ENCODE measurements at places on chromosomes 3 and 15.

DNA sequence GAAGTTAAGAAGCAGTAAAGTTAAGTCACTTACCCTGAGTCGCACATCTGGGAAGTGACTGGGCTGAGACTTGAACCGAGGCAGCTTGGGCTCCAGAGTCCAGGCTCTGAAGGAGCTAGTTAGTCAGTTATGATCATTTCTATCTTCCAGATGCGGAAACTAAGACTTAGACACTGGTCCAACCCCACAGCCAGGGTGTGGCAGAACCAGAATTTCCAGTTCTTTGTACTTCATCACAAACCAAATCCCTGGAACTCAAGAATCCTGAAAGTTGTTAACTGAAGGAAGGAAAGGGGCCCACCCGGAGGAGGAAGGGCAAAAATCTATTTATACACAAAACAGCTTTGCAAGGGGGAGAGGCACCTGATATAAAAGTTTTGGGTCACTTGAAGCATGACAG is 389.9 kb downstream of the SHQ1 start:
- no peak for DNase-seq

- DNase-seq: no peak
Measured at GRCh38 chr15:41566121-41566885, 7.3 kb downstream of the TYRO3 start.

- no peak for DNase-seq
Measured at GRCh38 chr3:64369390-64369789, 144.1 kb upstream of the PRICKLE2 start.

DNA sequence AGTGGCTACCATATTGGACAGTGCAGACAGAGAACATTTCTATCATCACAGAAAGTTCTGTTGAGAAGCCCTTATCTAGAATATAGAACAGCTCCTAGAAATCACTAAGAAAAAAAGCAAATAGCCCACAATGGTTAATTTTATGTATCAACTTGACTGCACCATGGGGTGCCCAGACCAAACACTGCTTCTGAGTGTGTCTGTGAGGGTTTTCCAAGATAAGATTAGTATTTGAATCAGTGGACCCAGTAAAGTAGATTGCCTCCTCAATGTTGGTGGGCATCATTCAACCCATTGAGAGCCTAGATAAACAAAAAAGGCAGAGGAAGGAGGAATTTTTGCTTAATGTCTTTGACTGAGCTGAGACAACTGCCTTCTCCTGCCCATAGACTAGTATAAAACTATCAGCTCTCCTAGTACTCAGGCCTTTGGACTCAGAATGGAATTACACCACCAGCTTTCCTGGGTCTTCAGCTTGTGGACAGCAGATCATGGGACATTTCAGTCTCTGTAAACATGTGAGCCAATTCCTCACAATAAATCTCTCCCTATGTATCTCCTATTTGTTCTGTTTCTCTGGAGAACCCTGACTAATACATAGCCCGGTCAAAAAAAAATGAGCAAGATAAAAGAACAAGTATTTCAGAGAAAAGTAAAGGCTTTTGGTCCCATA is 55.9 kb upstream of the OXTR start:
- no peak for DNase-seq

- no peak for DNase-seq
Measured at GRCh38 chr3:131388490-131388799, 6.9 kb downstream of the NUDT16 start.

GRCh38 chr3:150083655-150084042 is 113.0 kb upstream of the PFN2 start:
- no peak for DNase-seq

DNA sequence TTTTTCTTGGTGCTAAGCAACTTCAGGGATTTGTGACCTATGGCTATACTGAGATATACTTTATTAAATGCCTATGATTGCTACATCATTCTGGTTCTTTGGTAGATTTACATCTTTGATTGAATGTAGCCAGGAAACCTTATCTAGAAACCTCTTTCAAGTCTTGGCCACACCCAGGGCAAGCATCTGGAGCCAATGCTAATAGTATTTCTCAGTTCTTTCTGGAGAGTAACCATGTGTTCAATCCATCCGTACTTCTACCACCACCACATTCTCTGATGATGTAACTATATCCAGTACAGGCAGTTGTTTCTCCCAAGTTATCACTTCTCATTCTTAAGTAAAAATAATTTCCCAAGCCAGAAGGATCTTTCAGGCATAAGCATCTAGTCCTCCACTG is 69.0 kb downstream of the NME9 start:
- DNase-seq: no peak

- DNase-seq: no peak
Measured at GRCh38 chr15:76861815-76862397, 43.2 kb downstream of the SCAPER start.

- DNase-seq: peak; percentile 67
Measured at GRCh38 chr3:49017971-49018706, at the start of gene DALRD3. Gene DALRD3, minus strand, starts transcription at chr3:49018580. Its CDS starts 16 bp downstream, at chr3:49018564.

- no peak for DNase-seq
Measured at GRCh38 chr15:85910834-85911233, 116.1 kb upstream of the KLHL25 start.

DNA sequence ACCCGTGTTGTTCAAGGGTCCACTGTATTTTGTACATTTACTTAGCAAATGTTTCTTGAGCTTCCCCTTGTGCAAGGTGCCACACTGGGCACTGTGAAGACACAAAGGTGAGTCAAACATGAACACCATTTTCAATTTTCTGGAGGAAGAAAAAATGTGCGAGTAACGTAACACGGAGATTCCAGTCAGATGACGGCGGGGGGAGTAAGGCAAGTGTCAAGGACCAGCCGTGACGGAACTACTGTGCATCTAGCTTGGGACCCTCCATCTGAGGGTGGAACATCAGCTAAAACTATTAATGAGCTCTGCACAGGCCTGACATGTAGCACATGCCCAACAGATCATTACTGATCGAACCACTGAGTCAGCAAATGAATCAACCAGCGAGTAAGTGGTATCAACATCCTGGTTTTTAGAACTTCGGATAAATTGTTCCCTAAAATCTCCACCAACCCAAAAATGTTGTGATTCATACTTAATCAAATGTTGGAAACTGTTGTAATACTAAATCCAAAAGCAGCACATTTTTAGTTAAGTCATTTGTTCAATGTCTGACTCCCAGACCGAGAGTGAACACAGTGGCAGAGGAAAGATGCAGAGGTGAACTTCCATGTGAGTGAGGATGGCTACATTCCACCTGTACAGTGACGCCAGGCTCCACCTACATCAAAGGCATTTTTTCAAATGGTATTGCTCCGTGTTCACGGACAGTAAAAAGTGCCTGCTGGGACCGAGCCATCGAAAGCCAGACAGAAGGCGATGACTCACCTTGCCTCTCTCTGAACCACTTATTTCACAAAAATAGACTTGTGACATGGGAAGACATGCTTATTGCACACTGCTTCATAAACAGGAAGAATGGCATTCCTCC is 172.2 kb downstream of the ATP10A start:
- DNase-seq: no peak

- DNase-seq: no peak
Measured at GRCh38 chr15:73996267-73996666, 1.8 kb downstream of the PML start.

DNA sequence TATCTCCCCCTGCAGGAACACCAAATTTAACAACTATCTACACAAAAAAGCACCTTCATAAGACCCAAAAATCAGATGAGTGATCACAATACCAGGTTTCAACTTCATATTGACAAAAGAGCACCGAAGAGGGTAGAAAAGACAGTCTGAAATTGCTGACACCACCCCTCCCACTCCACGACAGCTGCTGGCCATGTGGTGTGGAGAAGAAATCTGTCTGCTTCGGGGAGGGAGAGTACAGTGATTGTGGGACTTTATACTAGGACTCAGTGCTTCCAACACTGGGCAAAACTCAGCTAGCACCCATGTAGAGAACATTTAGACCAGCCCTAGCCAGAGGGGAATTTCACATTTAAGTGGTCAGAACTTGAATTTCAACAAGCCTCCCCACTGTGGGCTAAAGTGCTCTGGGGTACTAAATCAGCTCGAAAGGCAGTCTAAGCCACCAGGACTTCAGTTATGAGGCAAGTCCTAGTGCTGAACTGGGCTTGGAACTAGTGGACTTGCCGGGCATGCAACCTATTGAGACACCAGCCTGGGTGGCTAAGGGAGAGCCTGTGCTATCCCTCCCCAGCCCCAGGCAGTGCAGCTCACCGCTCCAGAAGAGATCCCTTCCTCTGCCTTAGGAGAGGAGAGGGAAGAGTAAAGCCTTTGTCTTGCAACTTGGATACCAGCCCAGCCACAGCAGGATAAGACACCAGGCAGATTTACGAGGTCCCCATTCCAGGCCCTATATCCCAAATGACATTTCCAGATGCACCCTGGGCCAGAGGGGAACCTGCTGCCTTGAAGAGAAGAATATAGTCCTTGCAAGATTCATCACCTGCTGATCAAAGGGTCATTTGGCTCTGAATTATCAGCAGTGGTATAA is 44.6 kb upstream of the POU1F1 start:
- no peak for DNase-seq

DNA sequence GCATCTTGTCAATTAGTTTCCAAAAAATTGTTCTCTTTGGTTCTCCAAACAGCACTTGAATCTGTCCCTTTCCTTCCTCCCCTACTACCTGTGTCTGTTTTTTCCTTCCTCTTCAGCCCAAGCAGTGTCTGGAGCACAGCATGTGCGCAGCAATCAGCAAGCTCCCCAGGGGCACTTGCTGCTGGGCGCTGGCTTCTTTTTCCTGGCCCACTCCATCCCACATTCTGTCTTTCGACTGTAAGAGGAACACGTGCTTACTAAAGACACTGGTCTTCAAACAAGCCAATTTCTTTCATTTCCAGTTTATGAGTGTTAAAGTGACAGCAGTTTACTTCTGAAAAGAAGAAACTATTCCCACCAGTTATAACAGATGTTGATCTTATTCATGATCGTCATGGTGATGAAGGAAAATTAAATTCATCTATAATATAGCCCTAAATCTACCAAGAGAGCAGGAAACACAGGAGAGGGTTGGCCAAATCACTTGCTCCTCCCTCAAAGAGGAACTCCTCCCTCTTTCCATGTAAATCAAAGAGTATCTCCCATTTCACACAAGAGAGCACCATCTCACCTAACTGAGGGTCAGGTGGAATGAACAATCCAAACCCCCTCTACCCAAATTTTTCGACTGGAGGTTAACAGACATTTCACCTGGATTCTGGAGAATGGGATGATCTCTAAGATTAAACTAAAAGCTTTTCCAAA is 115.4 kb downstream of the IGF2BP2 start:
- DNase-seq: no peak

- no peak for DNase-seq
Measured at GRCh38 chr15:92503889-92504288, 110.2 kb downstream of the ST8SIA2 start.

DNA sequence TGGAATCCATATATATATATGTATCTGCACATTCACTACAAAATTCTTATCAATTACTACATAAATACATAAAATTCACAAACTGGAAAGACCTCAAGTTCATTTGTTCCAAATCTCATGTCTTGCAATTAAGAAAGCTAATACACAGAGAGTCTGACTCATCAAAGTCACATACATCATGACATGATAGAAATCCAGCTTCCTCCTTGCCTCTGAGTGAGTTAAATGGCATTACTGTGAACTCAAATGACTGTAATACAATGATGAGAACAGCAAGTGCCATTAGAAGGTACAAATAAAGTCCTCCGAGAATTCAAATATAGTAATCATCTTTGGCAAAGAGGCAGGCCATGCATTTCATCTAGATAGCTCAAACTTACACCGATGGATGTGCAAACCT is 55.1 kb upstream of the AGTR1 start:
- DNase-seq: no peak

DNA sequence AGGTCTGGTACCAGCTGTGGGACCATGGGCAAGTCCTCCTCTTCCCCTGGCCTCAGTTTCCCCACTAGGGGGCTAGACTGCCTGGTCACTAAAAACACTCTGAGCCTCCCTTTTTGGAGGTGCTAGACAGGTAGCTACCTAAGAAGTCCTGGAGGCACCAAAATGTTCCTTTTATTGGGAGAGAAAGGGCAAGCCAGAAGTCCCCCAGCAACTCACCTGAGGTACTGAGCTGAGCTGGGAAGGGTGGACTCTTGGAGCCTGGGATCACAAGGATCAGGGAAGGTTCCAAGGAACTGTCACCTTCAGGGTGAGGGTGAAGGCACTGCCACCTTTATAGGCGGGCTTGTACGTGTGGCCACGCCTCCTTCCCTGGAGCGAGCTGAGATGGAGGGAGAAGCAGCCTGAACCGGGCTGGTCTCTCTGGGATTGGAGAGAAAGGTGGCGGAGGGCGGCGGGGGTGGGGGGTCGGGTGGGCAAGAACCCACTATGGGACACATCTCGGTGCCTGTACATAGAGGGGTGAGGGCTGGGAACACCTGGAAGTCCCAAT is at the start of gene CYP1A1:
CYP1A1 (minus strand) TSS at position 304 of the 550 bp plus-strand sequence. CDS start 2,431 bp downstream, outside the sequence.
- peak; percentile 60 for DNase-seq

DNA sequence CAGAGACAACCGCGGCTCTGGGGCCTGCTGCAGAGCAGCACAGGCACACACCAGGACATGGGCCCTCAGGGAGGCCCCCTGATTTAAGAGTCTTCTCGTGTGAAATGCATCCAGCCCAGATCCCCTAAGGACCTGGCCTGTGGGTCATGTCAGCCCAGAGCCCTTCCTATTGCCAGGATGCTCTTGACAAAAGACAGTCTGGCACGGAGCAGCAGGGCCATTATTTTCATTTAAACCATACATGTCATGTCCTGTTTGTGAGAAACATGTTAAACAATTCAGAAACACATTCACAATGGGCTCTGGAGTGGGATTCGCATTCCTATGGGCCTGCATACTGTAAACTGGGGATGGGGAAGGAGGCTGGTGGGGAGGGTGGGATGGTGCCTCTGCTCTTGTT is 367.4 kb upstream of the WNT5A start:
- no peak for DNase-seq

DNA sequence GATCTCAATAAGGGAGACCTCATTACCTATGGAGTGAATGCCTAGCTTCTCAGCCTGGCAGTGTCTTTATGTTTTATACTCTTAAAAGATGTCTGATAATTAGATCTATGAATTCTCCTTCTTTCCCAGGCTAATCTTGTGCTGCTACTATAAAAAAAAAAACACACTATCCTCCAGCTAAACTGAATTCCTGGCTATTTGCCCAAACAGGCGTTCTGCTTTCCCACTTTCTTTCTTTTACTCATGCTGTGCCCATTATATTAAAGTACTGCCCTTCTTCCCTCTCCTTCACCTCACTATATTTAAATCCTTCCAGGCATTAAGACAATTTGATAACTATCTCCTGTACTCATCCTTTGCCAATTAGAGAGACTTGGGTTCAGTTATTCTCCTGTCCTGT is 1134.9 kb downstream of the ROBO2 start:
- DNase-seq: no peak

GRCh38 chr15:98422130-98422478 is 226.2 kb upstream of the IGF1R start:
- DNase-seq: no peak

- DNase-seq: no peak
Measured at GRCh38 chr15:66126031-66126441, 127.5 kb downstream of the MEGF11 start.

DNA sequence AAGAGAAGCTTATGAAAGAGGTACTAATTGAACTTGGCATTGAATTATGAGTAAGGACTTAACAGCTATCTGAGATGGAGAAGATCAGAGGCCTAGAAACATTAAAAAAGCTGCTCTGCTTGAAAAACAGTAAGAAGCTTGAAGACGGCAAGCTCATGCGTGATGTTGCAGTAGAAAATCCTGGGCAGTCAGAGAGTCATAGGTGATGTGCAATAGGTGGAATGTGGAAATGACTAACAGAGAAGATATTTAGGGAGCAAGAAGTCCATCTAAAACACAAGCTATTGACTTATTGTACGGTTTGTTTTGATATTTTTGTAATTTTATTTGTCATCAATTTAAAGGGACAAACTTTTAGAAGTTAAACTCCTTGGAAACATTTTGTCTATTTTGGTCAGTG is 1101.4 kb downstream of the ROBO2 start:
- no peak for DNase-seq

GRCh38 chr15:62306851-62307504 is 141.9 kb upstream of the C2CD4B start:
- DNase-seq: peak; percentile 10
